ENCODE measurements at places on chromosomes 3 and 15.
A peak's percentile ranks its signal among the peaks of the same experiment; 100 is the strongest.

GRCh38 chr3:149090907-149091306, 4.6 kb upstream of the HLTF start:
- no peak for DNase-seq

- DNase-seq: no peak
Measured at GRCh38 chr3:143633816-143634215, 214.5 kb downstream of the SLC9A9 start.

GRCh38 chr3:106842151-106842550, 535.1 kb upstream of the CCDC54 start:
- no peak for DNase-seq

GRCh38 chr3:181103605-181104004, 114.1 kb upstream of the DNAJC19 start:
- DNase-seq: no peak

- DNase-seq: no peak
Measured at GRCh38 chr3:154113609-154114008, 7.6 kb upstream of the ARHGEF26 start.

DNA sequence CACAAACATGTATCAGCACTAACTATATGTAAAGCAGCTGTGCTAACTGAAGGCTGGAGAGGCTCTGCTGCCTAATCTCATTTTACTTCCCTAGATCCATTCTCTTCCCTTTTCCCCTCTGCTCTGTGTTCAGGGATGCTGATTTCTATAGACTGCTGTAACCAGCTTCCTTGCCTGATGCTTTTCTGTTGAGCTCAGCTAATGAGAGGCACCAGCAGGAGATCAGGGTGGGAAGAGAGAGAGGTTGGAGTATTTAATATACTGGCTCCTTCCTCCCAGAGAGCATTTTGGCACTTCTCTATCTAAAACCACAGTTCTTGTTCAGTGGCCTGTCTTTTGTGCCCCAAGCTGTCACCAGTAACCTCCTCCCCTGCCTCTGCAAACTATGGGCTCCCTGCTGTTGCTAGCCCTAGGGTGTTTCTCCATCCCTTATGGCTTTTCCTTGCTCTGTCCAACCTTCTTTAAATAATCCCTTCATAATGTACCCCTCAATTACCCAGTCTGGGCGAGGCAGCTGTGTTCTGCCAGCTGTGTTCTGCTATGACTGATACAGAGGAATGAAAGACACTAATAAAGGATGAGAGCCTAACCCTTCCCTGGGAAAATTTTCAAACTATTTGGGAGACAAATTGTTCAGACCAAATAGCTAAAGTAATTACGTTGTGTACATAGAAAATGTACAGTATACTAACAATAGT, 69.5 kb downstream of the CADPS start:
- no peak for DNase-seq

DNA sequence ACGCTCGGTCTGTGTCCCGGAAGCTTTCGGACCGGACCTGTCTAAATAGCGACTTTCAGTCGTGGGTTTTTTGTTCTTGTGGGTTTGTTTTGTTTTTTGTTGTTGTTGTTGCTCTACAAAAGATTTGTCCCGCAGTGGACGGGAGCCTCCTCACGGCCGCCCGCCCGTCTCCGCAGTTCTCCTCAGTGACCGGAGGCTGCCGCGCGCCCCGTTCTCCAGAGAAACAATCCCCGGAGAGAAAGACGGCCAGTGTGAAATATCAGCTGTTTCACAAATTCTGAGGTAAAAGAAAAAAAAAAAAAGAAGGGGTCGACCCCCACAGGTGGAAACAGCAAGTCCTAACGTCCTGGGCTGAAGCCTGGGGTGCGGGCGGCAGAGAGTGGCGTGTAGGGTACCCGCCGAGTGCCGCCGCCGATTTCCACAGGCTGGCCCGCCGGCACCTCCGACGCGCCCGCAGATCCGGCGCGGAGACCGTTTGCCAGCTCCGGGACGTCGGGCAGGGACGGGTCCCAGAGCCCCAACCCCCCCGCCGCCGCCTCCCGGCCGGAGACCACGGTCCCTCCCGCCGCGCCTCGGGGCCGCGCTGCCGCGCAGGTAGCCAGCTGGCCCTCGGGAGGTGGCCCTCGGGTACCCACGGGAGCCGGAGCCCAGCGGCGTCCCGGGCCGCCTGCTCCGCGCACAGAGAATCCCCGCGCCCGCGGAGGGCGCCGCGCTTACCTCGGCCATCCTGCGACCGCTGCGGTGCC, 478 bp downstream of the BNC1 start:
- peak; percentile 42 for DNase-seq

DNA sequence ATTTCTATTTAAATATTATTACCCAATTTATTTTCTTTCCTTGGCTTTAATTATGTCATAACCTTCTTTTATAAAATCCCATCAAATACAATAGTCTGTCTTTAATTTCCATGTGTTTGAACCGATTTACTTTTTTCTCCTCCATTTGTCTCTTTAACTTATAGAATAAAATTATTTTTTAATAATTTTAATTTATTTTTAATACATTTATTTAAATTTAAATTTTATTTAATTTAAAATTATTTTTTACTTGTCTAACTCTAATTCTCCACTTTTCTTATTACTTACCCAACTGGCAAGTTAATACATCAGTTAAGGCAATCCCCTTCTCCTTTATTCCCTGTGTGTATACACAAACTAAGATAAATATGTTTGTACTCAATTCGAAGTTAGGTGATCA, 817.6 kb upstream of the NR2F2 start:
- no peak for DNase-seq

DNA sequence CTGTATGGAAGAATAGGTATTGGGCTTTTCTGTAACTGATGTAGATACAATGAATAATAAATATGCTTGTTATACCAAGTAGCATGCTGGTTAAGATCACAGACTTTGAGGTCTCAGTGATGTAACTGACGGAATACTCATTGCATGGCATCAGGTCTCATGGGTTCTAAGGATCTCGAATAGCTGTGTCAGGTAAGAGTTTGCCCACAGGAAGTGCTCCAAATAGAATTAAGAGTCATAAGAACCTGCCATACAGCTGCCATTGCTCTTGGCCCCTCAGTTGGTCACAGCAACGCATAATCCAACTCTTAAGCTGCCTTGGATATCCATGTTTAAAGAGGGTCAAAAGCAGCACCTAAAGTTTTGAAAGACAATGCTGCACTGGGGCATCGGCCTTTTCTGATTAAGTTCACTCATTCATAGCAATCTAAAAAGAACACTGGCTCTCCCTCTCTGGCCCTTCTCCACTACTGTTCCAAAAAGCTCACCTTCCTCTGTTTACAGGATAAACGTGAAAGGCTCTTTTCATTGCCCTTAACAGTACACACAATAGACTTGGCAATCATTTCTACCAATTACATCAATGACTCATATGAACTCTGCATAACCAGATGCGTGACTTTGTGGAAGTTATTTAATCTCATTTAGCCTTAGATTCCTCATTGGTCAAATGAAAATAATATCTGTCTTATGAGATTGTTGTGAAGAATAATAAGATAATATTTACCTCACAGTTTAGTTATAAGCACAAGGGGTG, 74.6 kb downstream of the ZBTB20 start:
- peak; percentile 88 for DNase-seq

DNA sequence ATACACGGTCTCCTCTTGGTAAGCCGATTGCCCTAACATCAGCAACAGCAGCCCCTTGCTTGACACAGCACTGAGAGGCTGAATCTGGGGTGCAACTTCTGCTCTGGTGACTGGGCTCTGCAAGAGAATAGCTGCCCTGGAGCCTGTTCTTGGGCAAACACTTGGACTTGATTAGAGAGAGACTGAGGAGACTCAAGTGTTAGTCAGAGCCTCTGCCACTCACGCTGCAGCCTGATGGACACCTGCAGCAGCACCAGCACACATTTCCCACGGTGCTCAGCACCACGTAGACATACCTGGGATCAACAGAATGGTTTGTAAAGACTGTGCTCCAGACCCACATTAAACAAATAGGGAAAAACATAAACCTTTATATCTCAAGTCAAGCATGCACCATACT, 35.8 kb upstream of the UMPS start:
- no peak for DNase-seq

GRCh38 chr3:195746346-195746745, 25.6 kb downstream of the MUC20 start:
- no peak for DNase-seq

- DNase-seq: no peak
Measured at GRCh38 chr15:73752806-73753193, 351 bp downstream of the INSYN1 start.

DNA sequence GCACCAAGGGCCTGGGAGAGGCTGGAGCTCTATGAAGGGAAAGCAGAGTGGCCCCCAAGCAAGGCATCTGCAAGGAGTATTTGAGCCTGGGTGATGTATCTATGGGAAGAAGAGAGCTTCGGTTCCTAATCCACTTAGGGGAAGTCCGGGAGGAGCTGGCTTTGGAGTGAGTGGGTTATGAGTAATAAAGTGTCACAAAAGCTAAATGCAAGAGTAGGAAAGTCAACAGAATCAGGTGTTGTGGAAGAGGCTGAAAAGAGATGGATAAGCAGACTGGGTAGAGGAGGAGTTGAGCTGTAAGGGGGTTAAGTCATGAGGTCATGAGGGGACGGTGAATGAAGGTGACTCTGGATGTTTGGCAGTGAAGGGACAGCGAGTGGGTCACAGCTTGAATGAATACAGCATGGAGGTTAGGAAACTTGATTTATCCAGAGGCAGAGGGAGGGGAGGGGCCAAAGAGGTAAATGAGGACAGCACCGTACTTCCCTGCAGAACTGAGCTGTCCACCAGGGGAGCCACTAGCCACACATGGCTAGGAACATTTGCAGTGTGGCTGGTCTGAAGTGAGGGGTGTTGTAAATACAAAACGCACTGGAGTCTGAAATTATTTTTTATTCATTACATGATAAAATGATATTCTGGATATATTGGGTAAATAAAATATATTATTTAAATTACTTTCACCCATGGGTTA, 83.3 kb downstream of the ADCY5 start:
- DNase-seq: no peak

- DNase-seq: no peak
Measured at GRCh38 chr3:33063651-33064051, 33.3 kb downstream of the GLB1 start.

- DNase-seq: no peak
Measured at GRCh38 chr3:188133219-188133618, 20.7 kb upstream of the LPP start.

DNA sequence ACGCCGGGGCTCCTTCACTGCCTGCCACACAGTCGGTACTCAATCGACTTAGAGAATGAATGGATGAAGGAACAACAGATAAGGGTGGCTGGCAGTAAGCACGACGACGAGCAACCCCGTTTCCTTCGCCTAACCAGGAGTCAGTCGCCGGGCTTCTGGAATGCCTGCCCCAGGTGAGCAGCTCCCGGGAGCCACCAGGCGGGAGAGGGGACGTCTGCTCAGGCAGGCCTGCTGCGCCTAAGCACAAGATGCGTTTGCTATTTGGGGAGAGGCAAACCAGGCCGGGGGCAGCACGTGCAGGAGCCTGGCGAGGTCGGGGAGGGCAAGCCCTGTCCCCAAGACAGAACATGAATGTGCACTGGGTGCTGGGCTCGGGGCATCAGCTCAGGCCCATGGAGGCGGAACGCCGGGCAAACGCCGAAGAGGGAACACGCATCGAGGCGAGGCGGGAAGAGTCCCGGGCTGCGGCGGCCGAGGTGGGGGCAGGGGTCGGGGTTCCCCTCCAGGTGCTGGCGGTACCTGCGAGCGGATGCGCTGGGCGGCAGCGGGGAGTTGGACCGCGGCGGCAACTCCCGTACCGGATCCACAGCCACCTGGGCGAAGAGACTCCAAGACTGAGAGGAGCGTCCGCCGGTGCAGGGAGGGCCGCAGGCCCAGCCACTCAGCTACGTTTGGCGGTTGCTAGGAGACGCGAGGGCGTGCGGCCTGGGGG, at the start of gene CFAP92:
CFAP92 (minus strand) TSS at position 616 of the 712 bp plus-strand sequence. CDS start 772 bp downstream, outside the sequence.
- DNase-seq: no peak

DNA sequence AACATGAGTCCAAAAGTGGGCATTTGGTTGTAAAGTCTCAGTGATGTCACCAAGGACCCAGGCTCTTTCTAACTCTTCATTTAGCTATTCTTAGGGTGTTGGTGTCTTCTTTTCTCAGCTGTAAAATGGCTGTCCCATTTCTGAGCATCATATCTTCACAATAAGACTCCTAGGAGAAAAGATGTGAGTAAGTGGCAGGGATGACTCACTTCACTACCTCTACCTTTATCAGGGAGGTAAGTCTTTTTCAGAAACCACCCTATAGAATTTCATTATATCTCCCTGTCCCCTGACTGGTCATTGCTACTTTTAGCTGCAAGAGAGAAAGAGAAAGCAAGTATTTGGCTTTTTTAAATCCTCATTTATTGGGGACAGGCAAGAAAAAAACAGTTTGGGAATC, 300.2 kb upstream of the RBMS3 start:
- no peak for DNase-seq

DNA sequence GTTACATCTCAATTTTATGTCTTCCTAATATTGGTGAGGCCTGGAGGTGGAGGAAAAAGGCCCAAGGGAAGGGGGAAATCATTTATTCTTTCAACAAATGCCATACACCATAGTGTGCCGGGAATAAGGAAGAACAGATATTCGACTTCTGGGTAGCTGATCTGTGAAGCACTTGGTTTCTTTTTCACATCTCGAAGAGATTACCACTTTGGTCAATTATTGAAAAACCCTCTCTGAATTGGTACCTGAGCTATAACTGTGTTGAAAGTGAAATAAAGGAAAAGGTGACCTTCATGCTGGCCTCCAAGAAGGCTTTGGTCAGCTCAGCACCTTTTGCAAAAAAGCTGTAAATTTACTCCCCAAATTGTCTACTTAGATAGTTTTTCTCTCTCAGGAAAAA, 14.2 kb upstream of the MB21D2 start:
- DNase-seq: no peak

DNA sequence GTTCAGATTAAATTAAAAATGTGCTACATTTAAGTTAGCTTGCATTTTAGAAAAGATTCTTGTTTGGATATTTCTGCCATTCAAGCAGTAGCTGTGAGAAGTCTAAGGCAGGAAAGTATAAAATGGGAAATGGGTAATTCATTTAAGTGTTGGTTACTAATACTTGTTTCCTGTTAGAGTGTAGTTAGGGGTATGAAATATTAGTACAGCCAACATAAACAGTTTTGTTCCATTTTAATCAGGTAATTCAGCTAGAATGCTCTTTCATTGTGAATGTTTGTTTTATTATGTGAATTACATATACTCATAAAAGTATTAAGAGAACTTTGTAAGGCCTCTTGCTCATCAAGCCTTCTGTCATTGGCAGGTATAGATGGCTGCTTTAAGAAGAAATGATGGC, 19.9 kb downstream of the TATDN2 start:
- DNase-seq: peak; percentile 74

DNA sequence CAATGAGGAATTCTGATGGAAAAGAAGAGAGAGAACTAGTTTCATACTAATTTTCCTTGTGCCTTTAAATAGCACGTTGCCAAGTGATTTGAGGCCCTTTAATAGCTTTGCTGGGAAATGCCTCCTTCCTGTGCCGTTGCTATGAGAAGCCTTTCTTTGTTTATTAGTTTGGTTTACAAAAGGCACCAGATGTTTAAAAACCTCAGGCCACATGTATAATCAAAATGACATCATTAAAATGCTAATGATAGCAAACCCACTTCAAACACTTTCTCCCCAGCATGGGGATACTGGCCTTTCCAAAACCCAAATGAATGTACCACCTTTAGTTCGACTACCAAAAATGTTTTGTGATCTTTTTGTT, 50.0 kb upstream of the TBC1D23 start:
- DNase-seq: peak; percentile 83

Measured in endothelial cell of umbilical vein (primary cell).